ENCODE measurements at places on chromosomes 5 and 9.

- DNase-seq: no peak
Observed at GRCh38 chr9:11892401-11892800, 800.8 kb upstream of the TYRP1 start.

GRCh38 chr9:69444791-69445190, 119.8 kb downstream of the ENTREP1 start:
- DNase-seq: no peak

DNA sequence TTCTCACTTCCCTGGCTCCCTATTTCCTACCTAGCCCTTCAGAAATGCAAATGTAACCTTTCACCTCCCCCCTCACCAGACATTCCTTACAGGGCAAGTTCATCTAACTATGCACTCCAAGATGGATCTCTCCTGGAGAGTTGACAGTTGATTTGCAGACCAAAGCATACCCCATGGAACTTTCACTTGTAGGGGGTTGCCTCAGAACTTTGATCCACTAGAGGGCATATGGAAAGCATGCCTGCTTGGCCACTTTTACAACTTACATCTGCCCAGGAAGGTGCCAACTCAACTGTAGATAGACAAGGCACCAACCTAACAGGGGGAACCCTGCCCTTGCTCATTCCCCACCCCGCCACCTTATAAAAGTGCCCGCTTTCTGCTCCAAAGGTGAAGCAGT, 187.8 kb downstream of the NXNL2 start:
- DNase-seq: peak; percentile 4

GRCh38 chr5:126514131-126514557, 80.9 kb downstream of the ALDH7A1 start:
- DNase-seq: peak; percentile 79

DNA sequence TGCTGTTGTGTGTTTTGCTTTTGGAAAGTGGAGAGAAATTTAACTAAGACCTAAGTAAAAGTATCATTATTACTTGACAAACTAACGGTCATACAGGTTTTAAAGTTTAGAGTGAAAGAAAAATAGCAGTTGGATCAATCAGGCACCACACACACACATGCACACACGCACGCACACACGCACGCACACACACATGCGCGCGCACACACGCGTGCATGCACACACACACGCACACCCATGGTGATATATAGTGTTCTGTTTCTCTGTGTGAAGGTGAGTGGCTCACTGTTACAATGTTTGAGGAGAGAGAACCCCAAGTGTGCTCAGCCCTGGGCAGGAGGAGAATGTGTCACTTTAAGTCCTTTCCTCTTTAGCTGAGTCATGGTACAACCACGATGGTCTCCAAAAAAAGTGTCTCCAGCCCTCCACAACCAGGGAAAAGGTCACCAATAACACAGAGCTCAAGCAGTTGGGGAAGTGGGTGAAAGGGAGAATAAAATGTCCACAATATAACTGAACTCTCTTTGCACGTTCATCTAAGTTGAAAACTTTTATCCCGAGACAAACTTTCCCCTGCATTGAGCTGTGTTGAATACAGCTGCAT, 3.2 kb downstream of the ZNF366 start:
- DNase-seq: peak; percentile 3

- no peak for DNase-seq
Observed at GRCh38 chr9:19725970-19726369, 62.9 kb downstream of the SLC24A2 start.

GRCh38 chr5:156951359-156951758, 11.7 kb downstream of the TIMD4 start:
- DNase-seq: no peak

DNA sequence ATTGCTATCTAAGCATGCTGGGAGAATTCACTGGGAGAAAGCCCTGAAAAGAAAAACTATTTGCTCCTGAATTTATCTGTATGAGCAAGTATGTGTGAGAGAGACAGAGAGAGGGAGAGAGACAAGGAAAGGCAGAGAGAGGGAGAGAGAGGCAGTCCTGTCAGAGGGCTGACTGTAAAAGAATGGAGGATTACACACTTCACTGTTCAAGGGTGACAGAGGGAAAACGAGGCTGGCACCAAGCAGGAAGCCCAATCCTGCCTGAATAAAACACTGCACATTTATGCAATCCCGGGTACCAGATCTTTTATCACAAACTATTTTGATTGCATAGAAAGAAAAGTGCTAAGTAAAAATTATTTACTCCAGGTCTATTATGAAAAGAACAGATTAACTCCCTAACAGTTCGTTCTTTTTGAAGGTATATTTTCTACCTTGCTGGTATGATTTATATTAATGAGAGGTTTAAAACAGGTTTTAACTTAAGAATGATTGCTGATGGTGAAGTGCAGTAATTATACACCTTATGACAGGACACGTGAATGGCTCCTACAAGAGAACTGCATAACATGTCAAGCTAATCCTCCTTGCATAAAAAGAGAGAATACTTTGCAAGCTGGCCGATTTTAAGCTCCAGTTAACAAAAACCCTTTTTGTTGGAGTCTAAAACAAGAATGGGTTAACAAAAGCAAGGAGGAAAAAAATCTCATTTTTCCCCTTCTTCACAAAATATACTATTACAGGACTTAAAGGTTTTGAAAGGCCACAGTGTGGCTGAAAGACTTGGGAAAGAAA, 82.5 kb downstream of the NFIB start:
- no peak for DNase-seq

- DNase-seq: no peak
Observed at GRCh38 chr5:147573211-147573610, 63.3 kb upstream of the DPYSL3 start.

GRCh38 chr5:5572976-5573797, 150.7 kb downstream of the ICE1 start:
- DNase-seq: no peak

DNA sequence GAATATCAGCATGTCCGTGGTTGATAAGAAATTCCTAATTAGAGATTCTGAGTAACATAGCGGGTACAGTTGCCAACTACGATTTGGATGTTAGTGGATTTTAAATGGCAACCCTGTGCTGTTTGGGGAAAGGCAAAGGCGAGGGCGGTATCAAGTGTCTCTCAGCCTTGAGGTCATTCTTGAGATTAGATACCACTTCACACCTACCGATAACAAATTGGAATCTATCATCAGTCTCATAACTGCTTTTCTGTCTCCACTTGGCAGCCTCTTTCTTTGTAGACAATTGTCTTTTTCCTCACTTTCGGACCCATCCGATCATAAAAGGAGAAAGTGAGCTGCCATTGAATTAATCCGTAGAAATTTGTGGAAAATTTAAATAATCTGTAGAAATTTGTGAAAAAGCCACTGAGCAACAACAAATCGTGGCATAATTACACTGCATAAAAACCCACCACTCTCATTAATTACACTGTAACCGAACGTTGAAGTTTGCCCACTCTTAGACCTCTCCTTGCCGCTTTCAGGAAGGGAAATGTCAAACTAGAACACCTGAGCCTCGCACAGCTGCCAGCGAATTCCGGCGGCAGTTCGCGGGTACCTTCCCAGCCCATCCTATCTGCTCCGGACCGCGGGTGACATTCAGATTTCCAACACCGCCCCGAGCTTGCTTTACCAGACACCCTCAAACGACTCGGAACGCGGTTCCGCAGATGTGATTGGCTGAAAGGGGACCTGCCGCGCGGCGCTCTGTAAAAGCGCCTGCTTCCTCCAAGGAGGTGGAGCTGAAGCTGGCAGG, 849 bp upstream of the RGMB start:
- DNase-seq: no peak

- no peak for DNase-seq
Observed at GRCh38 chr9:71549023-71549422, 219.3 kb downstream of the CEMIP2 start.

GRCh38 chr5:175384724-175385552, 59.0 kb downstream of the DRD1 start:
- no peak for DNase-seq

GRCh38 chr9:4980086-4980727, 4.9 kb upstream of the JAK2 start:
- DNase-seq: peak; percentile 52

GRCh38 chr5:13708906-13709305, 235.6 kb downstream of the DNAH5 start:
- no peak for DNase-seq

- DNase-seq: no peak
Observed at GRCh38 chr9:81380504-81381359, 308.6 kb downstream of the TLE1 start.

- DNase-seq: no peak
Observed at GRCh38 chr5:145776886-145777285, 58.3 kb downstream of the PRELID2 start.

All from hematopoietic multipotent progenitor cell treated with erythropoietin and hydrocortisone succinate and interleukin-3 and kit ligand, for 8 days (in vitro differentiated cells).